ENCODE measurements at places on chromosomes 6 and 20. TPM values are rescaled to one million over a fixed set of nuclear protein-coding genes. Genes with fewer than 3 reads are reported as not detected.
A peak's percentile ranks its signal among the peaks of the same experiment; 100 is the strongest.

- no peak for DNase-seq
Measured at GRCh38 chr6:11410539-11411307, 126.8 kb upstream of the TMEM170B start.

- peak; percentile 84 for DNase-seq
Measured at GRCh38 chr20:58017231-58017969, 211.1 kb downstream of the ANKRD60 start.

GRCh38 chr6:48177786-48178185 is 66.8 kb upstream of the PTCHD4 start:
- DNase-seq, result no peak

DNA sequence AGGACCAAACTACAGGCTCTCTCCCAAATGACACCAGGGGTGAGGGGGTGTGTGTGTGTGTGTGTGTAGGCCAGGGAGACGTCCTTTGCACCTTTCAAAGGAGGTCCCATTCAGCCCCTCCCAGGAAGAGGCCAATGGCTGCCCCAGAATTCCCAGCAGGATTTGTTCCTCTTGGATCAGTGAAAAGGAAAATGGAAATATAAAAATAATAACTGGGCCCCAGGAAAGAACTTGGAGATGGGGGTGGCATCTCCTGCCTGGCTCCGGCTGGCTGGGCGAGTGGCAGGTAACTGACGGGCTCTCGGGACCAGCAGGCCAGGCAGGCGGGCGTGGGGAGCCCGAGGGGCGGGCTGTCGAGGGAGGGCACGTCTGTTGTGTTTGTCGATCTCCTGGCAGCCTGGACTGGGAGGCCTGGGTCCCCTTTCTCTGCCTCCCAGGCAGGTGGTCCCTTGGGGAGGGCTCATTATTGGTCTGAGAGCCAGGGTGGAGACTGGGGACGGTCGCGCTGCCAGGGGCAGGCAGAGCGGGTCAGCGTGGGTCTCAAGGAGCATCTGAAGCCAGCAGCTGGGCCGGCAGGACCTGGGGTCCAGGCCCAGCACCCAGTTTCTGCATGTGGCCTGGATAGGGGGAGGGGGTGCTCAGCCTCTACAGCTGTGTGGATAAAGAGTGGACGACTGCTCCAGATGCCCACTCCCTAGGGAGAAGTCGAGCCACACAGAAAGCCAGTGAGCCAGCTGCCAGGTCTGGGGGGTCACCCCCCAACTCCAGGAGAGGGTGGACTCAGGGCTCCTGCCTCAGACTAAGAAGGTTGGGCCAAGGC is 3.1 kb downstream of the NOL4L start:
- DNase-seq, result no peak

The MAP3K7 gene
- 20.7 TPM for total RNA-seq

The RAET1L gene
- not detected for total RNA-seq

Data from mesenteric fat pad (tissue), 1 donor.